ENCODE measurements at places on chromosomes 5 and 9. TPM values are rescaled to one million over a fixed set of nuclear protein-coding genes. Genes with fewer than 3 reads are reported as not detected.

Gene PDZD2
- 7.1 TPM for total RNA-seq

Gene SV2C
- not detected for total RNA-seq

Gene LMX1B
- not detected for total RNA-seq

Gene POU5F2
- total RNA-seq: not detected

Gene PFN3
- total RNA-seq: not detected

Gene TMEM215
- not detected for total RNA-seq

Gene CTNND2
- total RNA-seq: 0.17 TPM

Gene PCDHA12
- not detected for total RNA-seq

Gene PCDHB14
- total RNA-seq: 0.44 TPM

Gene WDR5
- total RNA-seq: 21.6 TPM

Gene TEX48
- total RNA-seq: not detected

Gene FYB1
- total RNA-seq: not detected

Gene QRFP
- not detected for total RNA-seq

Gene CCNB1
- 320 TPM for total RNA-seq

Gene TBC1D9B
- total RNA-seq: 43.5 TPM

Gene HK3
- total RNA-seq: not detected

Gene KIF4B
- total RNA-seq: 0.07 TPM

Gene SPINK1
- not detected for total RNA-seq

Gene CDX1
- total RNA-seq: not detected

Gene MSX2
- not detected for total RNA-seq

Gene CDKN2B
- 24.1 TPM for total RNA-seq

Gene NAIF1
- 13.7 TPM for total RNA-seq

Gene TXNDC15
- total RNA-seq: 90.4 TPM

Gene PCDHB4
- total RNA-seq: 0.07 TPM

Gene TMEM174
- not detected for total RNA-seq

Gene PLPP7
- total RNA-seq: 3.4 TPM

Data from M059J (cell line).